ENCODE measurements at places on chromosomes 2 and 18. TPM values are rescaled to one million over a fixed set of nuclear protein-coding genes. Genes with fewer than 3 reads are reported as not detected.

- peaks cover 67% of the 10 kb centered on the region for H3K4me1 ChIP-seq
- H3K36me3 ChIP-seq = no peaks in the 10 kb centered on the region
- no peaks in the 10 kb centered on the region for H3K27me3 ChIP-seq
- peak; percentile 14 for DNase-seq
Observed at GRCh38 chr2:64212801-64213321, 68.6 kb upstream of the PELI1 start.

DNA sequence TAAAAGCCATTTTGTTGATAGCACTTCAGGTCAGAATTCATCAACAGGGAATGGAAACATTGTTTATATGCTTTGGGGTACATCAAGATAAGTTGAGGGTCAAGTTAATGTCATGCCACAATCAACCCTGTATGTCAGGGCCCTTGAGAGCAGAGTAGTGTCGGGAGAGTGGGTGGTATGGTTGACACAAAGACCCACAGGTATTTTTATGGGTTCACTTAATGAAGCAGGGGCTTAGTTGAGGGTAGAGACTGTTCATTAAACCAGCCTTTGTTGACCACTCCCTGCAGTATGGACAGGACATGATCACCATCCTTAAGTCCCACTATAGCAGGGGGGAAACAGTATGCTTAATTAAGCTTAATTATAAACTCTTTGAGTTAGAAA, 5.7 kb downstream of the RPL37A start:
- peaks cover 4% of the 10 kb centered on the region for H3K36me3 ChIP-seq
- peaks cover 14% of the 10 kb centered on the region for H3K4me1 ChIP-seq
- H3K27ac ChIP-seq = no peak overlapping the region
- no peak overlapping the region for H3K4me3 ChIP-seq
- no peak for DNase-seq
- no peaks in the 10 kb centered on the region for H3K27me3 ChIP-seq

GRCh38 chr2:71212336-71212735, 14.6 kb downstream of the PAIP2B start:
- H3K4me3 ChIP-seq = no peak overlapping the region
- no peaks in the 10 kb centered on the region for H3K36me3 ChIP-seq
- H3K27me3 ChIP-seq = no peaks in the 10 kb centered on the region
- no peak overlapping the region for H3K27ac ChIP-seq

DNA sequence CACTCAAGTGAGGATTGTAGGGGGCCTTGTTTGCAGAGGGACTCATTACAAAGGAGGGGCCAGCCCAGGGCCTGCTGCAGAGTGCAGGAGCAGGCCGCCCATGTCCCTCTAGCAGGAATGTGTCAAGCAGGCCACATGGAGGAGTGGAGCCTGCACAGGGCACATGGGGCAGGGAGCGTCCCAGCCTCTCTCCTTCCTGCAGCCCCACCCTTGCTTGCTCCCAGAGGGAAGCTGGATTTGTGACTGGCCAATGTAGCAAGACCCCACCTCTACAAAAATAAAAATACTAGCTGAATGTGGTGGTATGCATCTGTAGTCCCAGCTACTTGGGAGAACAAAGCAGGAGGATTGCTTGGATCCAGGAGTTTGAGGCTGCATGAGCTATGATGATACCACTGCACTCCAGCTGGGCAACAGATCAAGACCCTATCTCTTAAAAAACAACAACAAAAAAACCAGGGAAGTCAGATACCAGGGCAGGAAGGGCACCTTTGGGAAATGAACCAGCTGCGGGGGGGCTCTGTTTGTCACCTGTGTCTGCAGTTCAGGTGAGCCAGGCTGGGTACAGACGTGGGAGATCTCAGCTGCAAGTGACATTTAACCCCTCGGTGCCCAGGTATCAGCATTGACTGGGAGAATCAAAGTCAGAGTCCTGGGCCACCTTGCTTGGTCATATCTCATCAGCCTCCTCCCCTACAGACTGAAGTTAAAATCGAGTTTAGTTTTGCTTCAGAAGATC, 27.7 kb downstream of the IMPA2 start:
- H3K36me3 ChIP-seq = no peaks in the 10 kb centered on the region
- H3K27me3 ChIP-seq = no peaks in the 10 kb centered on the region
- no peak for DNase-seq
- no peaks in the 10 kb centered on the region for H3K4me1 ChIP-seq

DNA sequence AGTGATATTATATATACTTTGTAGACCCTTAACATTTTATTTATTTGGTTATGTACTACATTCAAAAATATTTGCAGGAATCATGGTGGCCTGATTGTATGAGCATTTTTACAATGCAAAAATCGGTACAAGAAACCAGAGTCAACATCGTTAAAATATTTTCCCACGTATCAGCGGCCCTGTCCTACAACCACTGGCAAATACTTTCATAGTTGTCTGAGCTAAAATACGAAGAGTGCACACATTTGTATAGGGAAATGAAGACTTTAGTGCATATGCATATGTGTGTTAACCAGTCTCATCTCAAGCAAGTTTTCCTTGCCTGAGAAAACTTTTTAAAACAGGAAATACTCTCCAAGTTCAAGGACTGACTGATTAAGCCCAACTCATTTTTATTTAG, 35.9 kb downstream of the CCDC102B start:
- H3K4me1 ChIP-seq = no peaks in the 10 kb centered on the region
- no peaks in the 10 kb centered on the region for H3K27me3 ChIP-seq
- DNase-seq = no peak
- H3K4me3 ChIP-seq = no peak overlapping the region

DNA sequence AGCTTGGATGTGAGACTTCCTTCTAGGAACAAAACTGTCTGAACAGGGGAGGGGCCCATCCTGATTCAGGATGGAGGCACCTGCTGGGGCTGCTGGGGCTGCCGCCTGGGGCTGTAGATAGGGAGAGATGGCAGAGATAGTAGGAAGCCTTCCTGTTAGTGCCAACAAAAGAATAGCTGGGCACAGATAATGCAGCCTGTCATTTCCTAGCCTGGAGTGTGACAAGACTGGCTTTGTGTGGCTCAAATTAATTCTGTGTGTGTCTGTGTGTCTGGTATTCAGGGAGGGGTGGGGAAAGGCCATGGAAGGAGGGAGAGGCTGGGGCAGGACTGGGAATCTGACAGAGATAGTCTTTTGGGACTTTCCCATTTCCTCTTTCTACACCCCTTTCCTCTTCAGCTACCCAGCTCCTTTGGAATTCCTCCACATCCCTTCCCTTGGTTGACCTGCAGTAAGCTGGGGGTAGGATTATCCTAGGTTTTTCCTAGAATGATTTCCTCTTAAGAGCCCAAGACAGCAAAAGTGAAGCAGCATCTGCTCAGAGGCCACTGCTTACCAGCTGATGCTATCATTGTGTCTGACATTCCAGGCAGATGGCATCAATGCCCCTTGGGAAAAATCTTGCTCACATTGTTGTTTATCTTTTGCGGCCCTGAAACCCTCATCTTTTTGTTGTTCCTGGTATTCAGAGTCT, 144.9 kb upstream of the LHCGR start:
- H3K4me1 ChIP-seq = no peaks in the 10 kb centered on the region
- no peaks in the 10 kb centered on the region for H3K36me3 ChIP-seq
- no peak for DNase-seq
- H3K27ac ChIP-seq = no peak overlapping the region
- no peak overlapping the region for H3K4me3 ChIP-seq
- H3K27me3 ChIP-seq = no peaks in the 10 kb centered on the region

GRCh38 chr2:106195456-106195855, 1.4 kb upstream of the UXS1 start:
- peaks cover 13% of the 10 kb centered on the region for H3K4me1 ChIP-seq
- no peak overlapping the region for H3K4me3 ChIP-seq
- no peak overlapping the region for H3K27ac ChIP-seq
- H3K36me3 ChIP-seq = no peaks in the 10 kb centered on the region
- no peaks in the 10 kb centered on the region for H3K27me3 ChIP-seq

- DNase-seq = no peak
- H3K27me3 ChIP-seq = no peaks in the 10 kb centered on the region
- no peak overlapping the region for H3K4me3 ChIP-seq
- H3K4me1 ChIP-seq = peaks cover 8% of the 10 kb centered on the region
- no peak overlapping the region for H3K27ac ChIP-seq
Observed at GRCh38 chr2:32495139-32495538, 132.7 kb upstream of the TTC27 start.

DNA sequence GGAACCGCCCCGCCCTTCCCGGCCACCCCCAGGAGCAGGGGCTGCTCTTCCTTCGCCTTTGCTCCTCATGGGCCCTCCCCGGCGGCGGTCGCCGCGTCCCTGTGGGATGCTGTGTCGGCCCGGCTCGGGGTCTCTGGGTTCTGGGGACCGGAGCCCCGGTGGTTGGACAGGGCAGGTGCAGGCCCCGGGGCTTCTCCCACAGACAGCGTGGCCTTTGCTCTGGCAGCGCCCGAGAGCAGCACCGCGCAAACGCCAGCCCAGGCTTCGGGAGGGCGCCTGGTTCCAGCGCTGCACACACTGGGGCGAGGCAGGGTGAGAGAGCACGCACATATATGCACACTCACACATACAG, 9.0 kb upstream of the KCNG2 start:
- DNase-seq = no peak
- H3K4me1 ChIP-seq = peaks cover 38% of the 10 kb centered on the region
- no peak overlapping the region for H3K27ac ChIP-seq
- no peak overlapping the region for H3K4me3 ChIP-seq

DNA sequence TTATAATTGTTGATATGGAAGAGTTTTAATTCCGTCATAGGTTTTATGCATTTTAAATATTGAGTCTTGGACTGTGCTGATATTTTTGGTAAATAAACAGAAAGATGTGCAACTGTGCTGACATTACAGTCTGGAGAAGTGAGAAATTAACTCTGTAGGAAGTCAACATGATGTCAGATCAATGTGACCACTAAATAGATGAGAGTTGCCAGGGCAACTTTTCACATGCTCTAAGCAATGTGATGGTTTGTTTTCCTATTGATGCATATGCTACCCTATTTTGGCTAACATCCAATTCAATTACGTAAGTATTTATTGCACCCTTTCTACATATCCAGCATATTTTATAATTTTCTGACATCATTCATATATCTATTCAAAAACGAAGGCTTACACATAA, 1109.3 kb downstream of the TSN start:
- H3K4me1 ChIP-seq = no peaks in the 10 kb centered on the region
- no peaks in the 10 kb centered on the region for H3K36me3 ChIP-seq

- no peak overlapping the region for H3K4me3 ChIP-seq
- no peak for DNase-seq
- H3K27ac ChIP-seq = no peak overlapping the region
Observed at GRCh38 chr18:56390626-56391025, 247.8 kb downstream of the TXNL1 start.

- no peaks in the 10 kb centered on the region for H3K27me3 ChIP-seq
- peak overlapping the region; percentile 90 for H3K4me3 ChIP-seq
- H3K36me3 ChIP-seq = peaks cover 2% of the 10 kb centered on the region
- peaks cover 10% of the 10 kb centered on the region for H3K4me1 ChIP-seq
Observed at GRCh38 chr2:197516393-197516761, 511 bp downstream of the MOB4 start.

- no peak for DNase-seq
- H3K4me1 ChIP-seq = peaks cover 65% of the 10 kb centered on the region
- H3K27ac ChIP-seq = no peak overlapping the region
- H3K36me3 ChIP-seq = no peaks in the 10 kb centered on the region
- no peaks in the 10 kb centered on the region for H3K27me3 ChIP-seq
- no peak overlapping the region for H3K4me3 ChIP-seq
Observed at GRCh38 chr2:160390544-160391455, 102.8 kb downstream of the RBMS1 start.

DNA sequence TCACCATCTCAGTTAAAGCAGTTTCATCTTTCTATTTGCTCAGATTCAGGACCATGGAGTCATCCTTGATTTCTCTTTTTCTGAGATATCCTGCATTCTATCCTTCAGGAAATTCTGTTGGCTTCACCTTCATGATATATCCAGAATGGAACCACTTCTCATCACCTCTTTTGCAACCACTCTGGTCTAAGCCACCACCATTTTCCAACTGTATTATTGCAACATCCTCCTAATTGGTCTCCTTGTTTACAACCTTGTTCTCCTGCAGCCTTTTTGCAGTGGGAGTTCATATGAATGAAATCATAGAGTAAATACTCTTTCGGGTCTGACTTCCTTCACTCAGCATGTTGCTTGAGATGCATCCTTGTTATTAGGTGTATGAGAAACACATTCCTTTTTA, 3.4 kb upstream of the EFEMP1 start:
- no peak for DNase-seq
- no peaks in the 10 kb centered on the region for H3K4me1 ChIP-seq
- no peak overlapping the region for H3K4me3 ChIP-seq
- H3K36me3 ChIP-seq = no peaks in the 10 kb centered on the region
- H3K27ac ChIP-seq = no peak overlapping the region
- peaks cover 19% of the 10 kb centered on the region for H3K27me3 ChIP-seq

- no peak overlapping the region for H3K27ac ChIP-seq
- no peaks in the 10 kb centered on the region for H3K27me3 ChIP-seq
- H3K4me1 ChIP-seq = no peaks in the 10 kb centered on the region
- DNase-seq = no peak
Observed at GRCh38 chr18:73933685-73934084, 213.9 kb downstream of the FBXO15 start.

DNA sequence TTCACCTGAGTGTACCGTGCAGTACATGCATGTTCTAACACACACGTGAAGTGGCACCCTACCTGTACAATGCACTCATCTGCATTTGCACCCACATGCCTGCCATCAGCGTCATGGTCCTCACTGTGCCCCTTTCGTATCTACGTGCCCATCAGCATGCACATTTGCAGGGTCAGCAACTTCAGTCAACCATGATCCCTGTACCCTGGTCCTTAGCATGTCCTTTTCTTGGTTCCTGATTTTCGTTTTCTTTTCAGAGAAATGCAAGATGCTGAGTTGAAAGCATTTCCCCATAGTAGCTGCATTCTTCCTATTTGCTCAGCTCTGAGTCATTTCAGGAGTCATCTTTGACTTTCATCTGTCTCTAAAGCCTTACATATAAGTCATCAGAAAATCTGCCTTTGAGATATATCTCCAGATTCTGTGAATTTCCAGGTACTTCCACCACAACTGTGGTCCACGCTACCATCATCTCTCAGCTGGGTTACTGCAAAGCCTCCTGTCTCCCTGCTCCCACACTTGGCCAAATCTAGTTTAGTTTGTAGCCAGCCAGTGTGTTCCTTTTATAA, 14.7 kb upstream of the PUM2 start:
- DNase-seq = no peak
- H3K27me3 ChIP-seq = no peaks in the 10 kb centered on the region
- no peaks in the 10 kb centered on the region for H3K36me3 ChIP-seq

DNA sequence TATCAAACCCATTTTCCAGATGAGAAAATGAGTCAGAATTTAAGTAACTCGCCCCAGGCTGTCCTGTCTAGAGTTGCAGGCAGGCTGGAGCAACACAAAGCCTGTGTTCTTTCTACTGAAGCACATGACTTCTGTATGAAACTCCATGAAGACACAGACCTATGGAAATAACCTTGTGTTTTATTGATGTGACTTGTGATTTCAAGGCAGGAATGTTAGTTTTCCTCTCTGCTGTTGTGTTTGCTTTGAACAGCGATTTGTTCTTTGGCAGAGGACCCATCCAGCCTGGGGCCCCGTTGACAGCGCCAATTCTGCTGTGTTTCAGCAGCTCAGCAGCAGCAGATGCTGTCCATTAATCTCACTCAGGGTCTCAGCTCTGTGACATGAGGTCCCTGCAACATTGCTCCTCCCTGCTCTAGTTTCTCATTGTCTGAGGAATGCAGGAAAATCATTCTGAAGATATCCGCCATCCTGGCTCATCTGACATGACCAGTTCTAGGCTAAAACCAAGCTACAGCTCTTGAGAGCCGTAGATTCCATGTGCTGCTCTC, 344.3 kb upstream of the RAB12 start:
- H3K36me3 ChIP-seq = no peaks in the 10 kb centered on the region
- DNase-seq = no peak
- no peaks in the 10 kb centered on the region for H3K27me3 ChIP-seq

Gene ZNG1B
- 24.5 TPM for polyA plus RNA-seq

Gene INPP5D
- 152 TPM for polyA plus RNA-seq

Gene SPATA3
- polyA plus RNA-seq = not detected

Gene SP140
- 78.7 TPM for polyA plus RNA-seq

Gene LRP2
- not detected for polyA plus RNA-seq

Gene ASB18
- not detected for polyA plus RNA-seq
